Thyroid gland (tissue), 4 donors: ENCODE measurements at places on chromosomes 3 and 15.

GRCh38 chr3:197249542-197249941, 48.9 kb downstream of the DLG1 start:
- DNase-seq = no peak

GRCh38 chr15:59295261-59296001, 77.2 kb downstream of the MYO1E start:
- peak; percentile 34 for DNase-seq

DNA sequence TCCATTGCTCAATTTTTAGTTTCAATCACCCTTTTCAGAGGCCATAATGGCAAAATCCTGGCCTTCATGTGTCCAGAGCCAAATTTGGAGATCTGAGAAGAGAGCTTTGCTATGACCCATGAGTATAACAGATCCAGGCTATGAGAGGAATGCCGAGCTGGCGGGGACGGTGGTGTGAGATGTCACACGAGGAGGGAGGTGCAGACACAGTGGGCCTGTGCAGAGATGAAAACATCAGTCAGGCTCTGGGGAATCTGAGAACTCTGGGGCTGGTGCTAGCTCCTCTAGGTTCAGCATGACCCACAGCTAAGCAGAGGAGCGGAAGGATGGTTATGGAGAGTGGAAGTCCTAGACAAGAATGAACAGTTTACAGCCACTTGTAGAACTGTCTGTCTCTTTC, 398.3 kb upstream of the ATP10A start:
- DNase-seq = no peak

DNA sequence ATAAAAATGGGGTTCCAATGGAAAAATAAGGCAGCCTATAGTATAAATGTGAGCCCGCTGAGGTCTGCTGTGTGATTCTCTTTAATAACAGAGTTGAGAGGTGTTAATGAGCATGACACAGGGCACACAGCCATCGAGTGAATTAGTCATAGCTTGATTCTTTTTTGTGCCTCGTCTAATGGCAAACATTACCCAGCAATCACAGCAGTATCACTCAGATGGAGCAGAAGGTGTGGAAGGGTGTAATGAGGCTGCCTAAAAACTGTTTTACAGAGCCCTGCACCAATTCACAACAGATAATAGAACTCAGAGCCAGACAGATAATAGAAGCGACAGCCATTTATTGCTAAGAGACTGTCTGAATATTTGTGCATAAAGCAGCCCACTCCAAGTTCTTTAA, 178.6 kb upstream of the TPRG1 start:
- DNase-seq = no peak

GRCh38 chr3:195001961-195002861, 268.7 kb downstream of the XXYLT1 start:
- DNase-seq = peak; percentile 93

DNA sequence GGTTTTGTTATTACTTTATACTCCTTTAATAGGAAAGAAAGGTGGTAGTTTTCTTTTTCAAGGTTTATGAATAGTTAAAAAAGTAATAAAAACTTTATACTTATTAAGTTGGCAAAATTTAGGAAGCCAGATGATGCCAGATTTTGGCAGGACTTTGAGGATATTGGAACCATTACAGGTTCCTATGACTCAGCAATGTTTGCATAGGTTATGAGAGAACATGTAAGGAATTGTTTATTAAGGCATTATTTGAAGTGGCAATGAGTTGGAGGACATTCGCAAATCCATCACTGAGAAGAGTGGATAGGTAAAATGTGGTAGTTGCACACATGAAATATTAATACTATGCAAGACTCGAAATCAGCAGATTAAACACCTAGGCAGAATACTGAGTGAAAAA, 29.9 kb downstream of the CDAN1 start:
- DNase-seq = no peak

DNA sequence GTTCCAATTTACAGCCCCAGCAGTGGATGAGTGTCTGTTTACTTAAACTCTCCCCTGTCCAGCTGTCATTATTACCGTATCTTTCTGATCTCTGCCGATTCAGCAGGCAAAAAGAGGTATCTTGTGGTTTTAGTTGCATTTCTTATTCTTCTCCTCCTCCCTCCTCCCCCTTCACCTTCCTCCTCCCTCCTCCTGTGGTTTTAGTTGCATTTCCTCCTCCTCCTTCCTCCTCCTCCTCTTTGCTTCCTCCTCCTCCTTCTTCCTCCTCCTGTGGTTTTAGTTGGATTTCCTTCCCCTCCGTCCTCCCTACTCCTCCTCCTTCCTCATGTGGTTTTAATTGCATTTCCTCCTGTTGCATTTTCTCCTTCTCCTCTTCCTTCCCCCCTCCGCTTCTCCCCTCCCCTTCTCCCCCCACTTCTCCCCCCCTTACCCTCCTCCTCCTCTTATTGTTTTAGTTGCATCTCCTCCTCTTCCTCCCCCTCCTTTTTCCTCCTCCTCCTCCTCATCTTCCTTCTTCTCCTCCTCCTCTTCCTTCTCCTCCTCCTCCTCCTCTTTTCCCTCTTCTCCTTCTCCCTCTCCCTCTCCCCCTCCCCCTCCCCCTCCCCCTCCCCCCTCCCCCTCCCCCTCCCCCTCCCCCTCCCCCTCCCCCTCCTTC, 25.3 kb upstream of the VPS33B start:
- DNase-seq = no peak

DNA sequence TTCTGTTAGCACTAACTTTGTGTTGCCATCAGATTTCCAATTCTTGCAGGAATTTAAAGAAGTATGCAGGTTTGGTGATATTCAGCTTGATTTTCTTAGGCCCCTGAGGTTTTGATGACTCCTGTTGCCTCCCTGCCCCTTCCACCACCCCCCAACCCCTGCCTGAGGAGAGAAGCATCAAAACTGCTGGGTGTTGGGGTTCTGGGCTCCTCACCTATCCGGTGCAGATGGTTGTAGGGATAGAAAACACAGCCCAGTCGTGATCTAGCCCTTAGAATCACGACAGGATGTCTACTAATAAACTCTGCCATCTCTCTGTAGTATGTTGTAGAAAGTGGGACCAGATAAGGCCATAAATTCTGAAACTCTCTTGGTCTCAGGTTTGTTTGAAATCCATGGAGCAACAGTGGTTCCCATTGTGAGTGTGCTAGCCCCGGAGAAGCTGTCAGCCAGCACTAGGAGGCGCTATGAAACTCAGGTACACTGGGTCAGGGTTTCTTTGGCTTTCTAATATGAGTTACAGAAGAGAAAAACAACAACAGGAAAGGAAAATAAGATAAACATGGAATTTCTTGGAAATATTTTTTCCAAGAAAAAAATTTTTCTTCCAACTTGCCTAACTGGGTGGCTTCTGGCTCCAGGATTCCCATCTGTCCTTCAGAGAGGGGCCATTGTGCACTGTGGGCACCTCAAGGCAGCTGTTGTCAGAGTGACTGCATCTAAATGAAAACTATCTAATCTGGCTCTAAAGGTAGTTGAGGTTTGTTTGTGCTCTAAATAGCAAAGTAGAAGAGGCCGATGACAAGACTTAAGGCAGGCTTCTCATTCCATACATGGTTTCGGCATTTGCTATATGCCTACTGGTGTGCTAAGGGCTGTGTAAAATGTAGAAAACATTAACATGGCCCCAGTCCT, 8.7 kb downstream of the SRP14 start:
- DNase-seq = peak; percentile 36

DNA sequence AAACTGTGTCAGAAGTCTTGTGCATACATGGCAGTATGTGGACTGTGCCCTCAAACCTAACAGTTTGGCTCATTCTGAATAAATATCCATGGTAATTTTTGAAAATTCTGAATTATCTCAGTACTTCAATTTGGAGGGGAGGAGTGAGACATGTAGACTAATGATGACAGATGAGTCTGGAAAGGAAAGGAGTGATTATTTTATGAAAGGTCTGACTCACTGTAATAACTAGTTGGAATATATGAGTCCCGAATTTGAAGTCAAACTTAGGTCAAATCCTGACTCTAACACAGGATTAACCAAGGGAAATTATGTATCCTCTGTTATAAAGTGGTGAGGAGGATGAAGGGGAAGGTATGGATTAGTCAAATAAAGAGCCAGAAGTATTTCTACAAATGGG, 38.6 kb downstream of the SUCNR1 start:
- no peak for DNase-seq

GRCh38 chr15:83039206-83039605, 27.8 kb upstream of the C15orf40 start:
- no peak for DNase-seq

GRCh38 chr3:185998136-185998535, 60.3 kb upstream of the TRA2B start:
- DNase-seq = no peak

GRCh38 chr3:43366481-43366880, 80.1 kb downstream of the SNRK start:
- DNase-seq = no peak

DNA sequence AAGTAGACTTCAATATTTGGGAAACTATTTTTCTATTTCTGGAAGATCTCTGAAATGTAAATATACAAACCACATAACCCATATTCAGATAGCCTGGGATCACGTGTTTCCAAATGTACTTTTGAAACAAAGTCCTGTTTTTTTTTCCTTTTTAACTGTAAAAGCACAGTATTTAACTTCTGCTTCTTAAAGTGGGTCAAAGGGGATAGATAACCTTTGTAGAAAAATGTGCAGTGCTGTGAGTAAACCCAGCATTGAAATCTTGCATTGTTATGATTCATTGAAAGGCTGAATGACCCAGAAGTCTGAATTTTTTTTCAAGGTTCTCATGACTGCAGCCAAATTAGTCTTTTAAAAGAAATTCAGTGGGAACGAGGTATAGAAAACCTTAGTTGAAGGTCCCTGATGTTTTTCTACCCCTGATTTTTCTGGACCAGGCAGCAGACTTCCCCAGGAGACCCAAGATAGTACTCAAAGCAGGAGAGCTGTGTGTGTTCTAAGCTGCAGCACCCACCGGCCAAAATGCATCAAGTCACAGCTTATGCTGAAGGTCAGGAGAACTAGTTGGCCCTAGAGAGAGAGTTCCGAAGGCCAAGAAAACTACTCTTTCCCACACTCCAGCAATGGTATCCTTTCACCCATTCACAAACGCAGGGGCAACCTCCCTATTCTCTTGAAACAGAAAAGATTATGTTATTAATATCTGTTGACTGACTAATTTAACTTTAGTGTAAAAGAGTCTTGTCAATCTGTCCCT, 43.6 kb upstream of the APH1B start:
- DNase-seq = no peak

- no peak for DNase-seq
These were observed 35.5 kb upstream of the PLXNA1 start for GRCh38 chr3:126947429-126947828.

DNA sequence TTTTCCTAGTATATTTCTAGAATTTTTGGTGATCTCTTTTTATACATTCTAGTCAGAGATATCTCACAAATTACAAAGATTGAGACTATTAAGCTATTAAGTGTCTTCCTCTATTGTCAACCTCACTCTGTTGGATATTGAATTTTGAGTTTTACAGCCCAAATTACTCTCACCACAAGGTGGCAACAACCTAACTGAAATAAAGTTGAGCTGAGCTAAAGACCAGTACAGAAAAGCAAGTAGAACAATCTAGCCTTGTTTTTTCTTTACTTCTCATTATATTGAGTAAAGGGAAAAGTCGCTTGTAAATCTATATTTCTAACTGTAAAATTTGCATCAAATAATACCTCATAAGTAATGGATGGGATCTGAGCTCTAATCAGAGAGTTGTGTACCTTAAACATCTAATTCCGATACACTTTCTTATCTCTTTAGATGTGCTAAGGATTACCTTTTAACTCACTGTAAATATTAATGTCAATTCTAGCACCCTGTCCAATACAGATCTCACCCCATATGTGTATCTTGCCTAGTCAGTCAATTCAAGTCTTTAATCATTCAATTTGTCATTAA, 13.6 kb upstream of the COMMD2 start:
- no peak for DNase-seq

GRCh38 chr3:153767601-153768560, 353.3 kb upstream of the ARHGEF26 start:
- no peak for DNase-seq

DNA sequence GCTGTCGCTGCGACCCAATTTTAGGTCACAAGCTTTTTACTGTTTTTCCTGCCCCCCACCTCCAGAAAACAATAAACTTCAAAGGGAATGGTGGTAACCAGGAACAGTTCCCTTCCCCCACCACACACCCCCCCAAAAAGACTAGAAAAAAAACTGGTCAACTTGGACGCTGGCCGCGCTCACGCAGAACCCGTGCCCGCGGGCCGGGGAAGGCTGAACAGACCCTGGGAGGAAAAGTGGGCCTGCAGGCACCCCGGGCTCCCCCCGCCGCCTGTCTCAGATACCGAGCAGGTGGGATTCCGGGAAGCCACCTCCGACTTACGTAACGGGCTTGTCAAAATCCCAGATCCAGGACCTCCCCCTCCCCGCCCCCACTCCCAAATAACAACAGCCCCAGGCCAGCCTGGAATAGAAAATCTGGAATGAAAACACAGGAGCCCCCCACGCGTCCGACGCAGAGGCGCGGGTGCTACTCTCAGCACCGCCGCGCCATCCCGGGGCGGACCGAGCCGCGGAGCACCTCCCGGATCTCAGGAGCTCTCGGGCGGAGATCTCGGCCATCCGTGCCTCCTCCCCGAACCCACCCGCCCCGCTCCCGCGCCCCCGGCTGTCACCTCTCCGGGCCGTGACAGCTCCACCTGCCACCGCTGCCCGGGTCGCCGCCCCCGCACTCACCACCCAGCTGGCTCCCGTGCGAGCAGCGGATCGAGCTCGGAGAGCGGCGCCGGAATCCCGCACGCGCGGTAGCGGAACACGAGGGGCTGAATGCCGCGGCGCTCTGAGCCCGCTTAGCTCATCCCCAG, 557 bp downstream of the DENND4A start:
- DNase-seq = peak; percentile 73

GRCh38 chr15:64878705-64879104, 33.0 kb upstream of the ANKDD1A start:
- no peak for DNase-seq

DNA sequence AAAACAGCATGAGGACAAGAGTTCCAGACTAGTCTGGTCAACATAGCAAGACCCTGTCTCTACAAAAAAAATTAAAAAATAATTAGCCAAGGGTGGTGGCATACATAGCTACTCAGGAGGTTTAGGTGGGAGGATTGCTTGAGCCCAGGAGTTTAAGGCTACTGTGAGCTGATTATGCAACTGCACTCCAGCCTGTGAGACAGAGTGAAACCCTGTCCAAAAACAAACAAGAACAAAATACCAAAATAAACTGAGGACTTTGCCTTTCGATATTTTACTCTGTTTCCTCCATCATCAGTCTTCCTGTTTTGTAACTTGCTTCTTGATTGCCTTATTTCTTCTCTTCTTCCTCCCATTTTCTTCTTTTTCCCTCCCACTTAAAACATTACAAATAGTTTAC, 504.4 kb downstream of the ROBO1 start:
- no peak for DNase-seq
